A172 (cell line): ENCODE measurements at places on chromosomes 12 and 14.
A peak's percentile ranks its signal among the peaks of the same experiment; 100 is the strongest.

GRCh38 chr12:49104822-49105221 lies 5.8 kb downstream of the LMBR1L start:
- no peak for DNase-seq

DNA sequence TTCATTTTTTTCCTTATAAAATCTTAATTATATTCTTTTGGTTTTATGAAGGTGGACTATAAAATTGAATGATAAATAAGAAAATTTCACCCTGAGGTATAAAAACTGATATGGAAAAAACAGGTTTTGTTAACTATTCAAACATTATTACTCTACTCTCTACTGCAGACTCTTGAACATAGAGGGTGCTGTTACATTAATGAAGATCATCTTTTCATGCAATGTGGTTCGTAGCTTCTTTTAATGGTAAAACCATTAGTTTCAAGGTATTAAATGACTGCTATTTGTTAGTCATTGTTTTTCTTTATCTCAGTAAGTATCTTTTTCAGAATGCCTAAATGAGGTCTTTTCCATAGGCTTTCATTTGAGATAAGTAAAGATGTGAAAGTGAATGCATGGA lies 510.4 kb downstream of the SLC16A7 start:
- no peak for DNase-seq

DNA sequence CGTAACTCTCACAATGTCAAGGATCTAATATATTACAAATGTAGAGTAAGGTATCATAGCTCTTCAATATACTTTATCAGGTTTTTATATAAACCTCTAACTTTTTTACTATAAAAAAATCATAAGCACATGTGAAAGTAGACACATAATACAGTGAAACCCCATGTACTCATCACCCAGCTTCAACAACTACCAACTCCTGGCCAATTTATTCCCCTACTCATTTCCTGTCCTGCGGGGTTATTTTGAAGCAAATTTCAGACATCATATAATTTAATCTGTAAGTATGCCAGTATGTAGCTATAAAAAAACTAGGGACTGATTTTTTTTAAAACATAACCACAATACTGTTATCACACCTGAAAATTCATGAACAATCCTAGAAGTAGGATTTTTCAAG lies 47.7 kb downstream of the NOPCHAP1 start:
- no peak for DNase-seq

- peak; percentile 32 for DNase-seq
Observed at GRCh38 chr12:107393043-107393717, 292.4 kb upstream of the PWP1 start.

- no peak for DNase-seq
Observed at GRCh38 chr14:31881531-31882310, 195.4 kb upstream of the ARHGAP5 start.

GRCh38 chr14:47269756-47270492 lies 405.5 kb downstream of the MDGA2 start:
- DNase-seq = no peak

DNA sequence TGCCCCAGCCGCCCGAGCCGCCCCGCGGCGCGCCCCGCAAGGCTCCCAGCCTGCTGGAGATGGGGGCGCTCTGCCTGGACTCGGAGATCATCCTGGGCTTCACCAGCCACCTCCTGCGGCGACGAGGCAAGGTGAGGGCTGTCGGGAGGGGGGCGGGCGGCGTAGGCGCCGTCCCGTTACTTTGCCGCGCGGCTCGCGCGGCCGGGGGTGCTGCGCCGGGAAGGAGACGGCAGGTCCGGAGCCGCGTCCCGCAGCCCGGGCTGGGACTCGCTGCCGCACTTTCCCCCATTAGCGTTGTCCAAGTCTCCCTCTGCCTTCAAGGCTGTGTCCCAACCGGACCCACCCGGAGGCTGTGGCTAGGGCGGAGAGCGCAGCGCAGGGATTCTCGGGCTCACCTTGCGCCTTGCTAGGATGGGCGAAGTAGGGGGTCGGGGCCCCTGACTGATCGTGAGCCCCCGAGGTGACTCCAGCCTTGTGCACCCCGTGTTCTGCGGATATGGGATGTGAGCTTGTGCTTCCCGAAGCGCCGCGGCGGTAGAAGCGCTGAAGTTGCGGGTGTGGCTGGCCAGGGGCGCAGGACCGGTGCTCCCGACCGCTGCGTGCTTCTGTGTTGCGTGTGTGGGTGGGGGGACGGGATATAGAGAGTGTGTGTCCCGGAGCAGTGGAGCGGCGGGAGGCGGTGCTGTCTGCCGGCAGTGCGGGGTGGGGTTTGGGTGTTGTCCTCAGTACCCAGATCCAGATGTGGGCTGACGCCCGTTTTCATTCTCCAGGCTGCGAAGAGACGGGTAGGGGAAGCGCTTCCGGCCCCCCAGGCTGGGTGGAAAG lies 1.7 kb upstream of the KIF26A start:
- DNase-seq = no peak

DNA sequence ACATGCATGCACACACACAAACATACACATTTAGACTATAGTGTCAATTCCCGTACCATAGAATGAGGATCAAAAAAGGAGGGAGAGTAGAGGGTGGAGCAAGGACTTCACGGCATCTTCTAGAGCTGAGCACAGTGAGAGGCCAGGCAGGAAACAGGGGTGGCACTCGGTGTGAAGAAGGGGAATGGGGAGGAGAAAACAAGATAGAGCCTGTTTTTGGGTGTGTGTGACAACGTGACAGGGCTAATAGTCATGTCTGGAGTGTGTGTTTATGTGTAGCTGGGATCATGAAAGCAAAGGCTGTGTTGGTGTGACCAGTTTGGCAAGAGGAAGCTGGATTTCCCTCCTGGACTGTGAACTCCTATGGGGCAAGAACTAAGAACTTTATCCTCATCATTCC lies 9.9 kb upstream of the ACVR1B start:
- DNase-seq = no peak

- DNase-seq = peak; percentile 42
Observed at GRCh38 chr14:102675396-102675795, 82.9 kb downstream of the RCOR1 start.

- DNase-seq = no peak
Observed at GRCh38 chr14:98912655-98913054, 359.3 kb downstream of the BCL11B start.

DNA sequence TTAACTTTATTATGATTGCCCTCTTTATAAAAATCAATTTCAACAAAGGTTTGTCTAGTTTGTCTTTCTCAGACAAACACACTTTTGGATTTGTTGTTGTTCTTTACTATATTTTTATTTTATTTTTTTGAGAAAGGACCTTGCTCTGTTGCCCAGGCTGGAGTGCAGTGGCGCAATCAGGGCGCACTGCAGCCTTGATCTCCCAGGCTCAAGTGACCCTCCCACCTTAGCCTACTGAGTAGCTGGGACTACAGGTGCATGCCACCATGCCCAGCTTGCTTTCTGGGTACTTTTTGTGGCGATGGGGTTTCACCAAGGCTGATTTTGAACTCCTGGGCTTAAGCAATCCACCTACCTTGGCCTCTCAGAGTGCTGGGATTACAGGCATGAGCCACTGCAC lies 64.4 kb upstream of the CFL2 start:
- no peak for DNase-seq

GRCh38 chr12:9869307-9870161 lies at the start of gene CLEC2B:
Gene CLEC2B, minus strand, starts transcription at chr12:9869354.
- peak; percentile 66 for DNase-seq
